Renal cortical epithelial cell (primary cell): ENCODE measurements at places on chromosomes 2 and 18. TPM values are rescaled to one million over a fixed set of nuclear protein-coding genes. Genes with fewer than 3 reads are reported as not detected.

GRCh38 chr2:168194784-168195522, 52.4 kb downstream of the STK39 start:
- no peak for DNase-seq

GRCh38 chr2:166513952-166514351, 19.9 kb upstream of the SCN7A start:
- no peak for DNase-seq

The C1GALT1C1L gene
- 1.2 and 2.5 TPM in 2 replicates for total RNA-seq

- no peak for DNase-seq
These were observed 145.5 kb upstream of the PELI1 start for GRCh38 chr2:64289737-64290136.

DNA sequence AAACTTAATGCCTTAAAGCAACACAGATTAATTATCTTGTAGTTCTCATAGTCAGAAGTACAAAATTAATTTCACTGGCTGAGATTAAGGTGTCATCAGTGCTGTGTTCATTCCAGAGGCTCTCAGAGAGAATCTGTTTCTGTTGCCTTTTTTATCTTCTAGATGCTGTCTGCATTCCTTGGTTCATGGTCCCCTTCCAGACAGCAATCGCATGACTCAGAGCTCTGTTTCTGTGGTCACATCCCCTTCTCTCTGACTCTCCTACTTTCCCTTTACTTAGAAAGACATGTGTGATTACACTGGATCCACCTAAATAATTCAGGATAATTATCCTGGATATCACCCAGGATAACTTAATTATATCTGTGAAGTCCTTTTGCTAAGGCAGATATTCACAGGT, 148.6 kb downstream of the MAIP1 start:
- peak; percentile 23 for DNase-seq

- no peak for DNase-seq
These were observed 158.7 kb upstream of the NCKAP5 start for GRCh38 chr2:133726973-133727372.

DNA sequence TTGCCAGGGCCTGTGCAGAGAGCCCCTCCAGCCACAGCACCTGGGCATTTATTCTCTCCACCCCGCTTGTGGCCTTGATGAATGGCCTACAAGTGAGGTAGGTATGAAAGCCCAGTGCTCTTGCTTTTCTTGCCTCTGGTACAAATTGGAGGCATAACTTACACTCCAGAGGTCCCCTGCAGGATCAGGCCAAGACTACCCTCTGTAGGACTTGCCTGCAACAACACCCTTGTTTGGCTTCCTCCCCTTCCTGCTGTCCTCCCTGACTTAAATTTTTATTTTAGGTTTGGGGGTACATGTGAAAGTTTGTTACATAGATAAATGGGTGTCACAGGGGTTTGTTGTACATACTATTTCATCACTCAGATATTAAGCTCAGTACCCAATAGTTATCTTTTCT, 95.7 kb downstream of the CDC42EP3 start:
- no peak for DNase-seq
